ENCODE measurements at places on chromosomes 16 and 17.

DNA sequence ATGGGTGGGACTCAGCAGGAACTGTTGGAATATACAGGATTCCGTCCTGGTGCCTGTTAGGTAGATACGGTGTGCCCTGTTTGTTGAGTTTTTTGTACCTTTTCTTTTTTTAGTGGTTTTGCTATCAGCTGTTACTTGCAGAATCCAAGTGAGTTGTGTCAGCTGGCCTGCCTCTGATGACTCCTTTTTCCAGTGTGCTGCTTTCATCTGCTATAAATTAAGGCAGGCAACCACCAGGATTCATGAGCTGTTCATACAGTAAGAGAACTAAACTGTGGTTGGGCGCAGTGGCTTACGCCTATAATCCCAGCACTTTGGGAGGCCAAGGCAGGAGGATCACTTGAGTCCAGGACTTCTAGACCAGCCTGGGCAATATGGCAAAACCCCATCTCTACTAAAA is 79.9 kb downstream of the WNT3 start:
- DNase-seq: no peak

DNA sequence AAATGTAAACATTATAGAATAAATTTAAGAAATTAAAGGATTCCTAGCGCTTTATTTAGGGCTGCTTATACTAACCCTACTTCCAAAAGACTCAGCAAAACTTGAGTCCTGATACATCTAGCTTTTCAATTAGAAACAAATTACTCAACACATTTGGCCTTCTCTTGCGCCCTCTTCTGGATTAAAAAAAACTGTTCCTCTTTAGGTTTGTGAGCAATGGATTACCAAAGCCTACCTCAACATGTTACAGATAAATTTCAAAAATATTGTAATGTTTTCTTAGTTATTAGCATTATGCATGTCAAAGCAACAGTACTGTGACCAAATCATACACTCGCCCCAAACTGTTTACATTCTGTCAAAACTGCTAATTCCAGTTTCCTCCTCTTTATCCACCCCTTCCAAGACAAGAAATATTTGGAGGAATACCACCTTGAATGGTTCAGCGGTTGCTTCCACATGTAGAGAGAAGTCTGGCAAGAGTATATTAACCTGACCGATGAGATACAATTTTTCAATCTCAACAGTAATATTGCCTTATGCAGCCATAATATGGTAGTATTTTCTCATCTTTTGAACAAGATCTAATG is 2.7 kb downstream of the NUFIP2 start:
- DNase-seq: no peak

GRCh38 chr16:83220066-83220465 is 587.7 kb upstream of the HSBP1 start:
- no peak for DNase-seq

GRCh38 chr17:44959821-44960531 is 8.1 kb downstream of the C1QL1 start:
- no peak for DNase-seq

- DNase-seq: no peak
These were observed 54.2 kb downstream of the LDHD start for GRCh38 chr16:75062135-75062975.

DNA sequence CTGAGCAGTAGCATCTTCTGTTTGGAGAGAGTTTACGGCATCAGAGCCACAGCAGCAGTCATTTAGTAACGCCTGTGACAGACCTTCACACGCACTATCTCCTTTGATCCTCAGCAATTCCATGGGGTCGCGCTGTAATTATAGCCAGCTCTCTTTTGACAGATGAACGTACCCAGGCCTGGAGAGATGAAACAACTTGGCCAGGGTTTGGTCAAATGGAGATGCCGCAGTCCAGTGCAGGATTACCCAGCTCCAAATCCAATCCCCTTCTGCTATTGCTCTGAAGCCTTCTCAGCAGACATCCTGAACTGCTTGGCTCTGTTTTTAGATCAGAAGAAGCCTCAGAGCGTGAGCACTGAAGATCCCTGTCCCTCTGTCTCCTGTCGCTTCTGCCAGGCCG is 83.9 kb downstream of the SOX9 start:
- DNase-seq: no peak

GRCh38 chr17:29407856-29408255 is 17.7 kb downstream of the TAOK1 start:
- no peak for DNase-seq

- no peak for DNase-seq
These were observed 1.5 kb downstream of the CCL1 start for GRCh38 chr17:34361478-34362061.

All from central memory CD8-positive, alpha-beta T cell (primary cell).